Lung microvascular endothelial cell (primary cell): ENCODE measurements at places on chromosomes 7 and 10.
A peak's percentile ranks its signal among the peaks of the same experiment; 100 is the strongest.

DNA sequence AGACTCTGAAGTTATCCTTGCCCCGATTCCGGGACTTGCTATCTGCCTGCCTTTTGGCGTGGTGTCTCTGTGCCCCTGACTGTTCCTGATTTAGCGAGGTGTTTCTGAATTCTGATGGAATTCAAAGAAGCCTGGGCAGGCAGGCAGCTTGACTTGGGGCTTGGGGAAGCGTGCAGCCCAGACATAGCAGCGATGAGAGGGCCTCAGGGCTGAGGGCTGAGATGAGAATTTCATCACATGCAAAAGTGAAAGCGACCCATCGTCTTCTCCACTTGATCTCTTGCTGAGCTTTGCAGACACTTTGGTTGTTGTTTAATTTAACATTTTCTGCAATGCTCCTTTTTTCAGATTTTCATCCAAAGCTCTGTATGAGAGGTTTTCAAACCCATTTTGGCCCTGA is 57.8 kb downstream of the TCF7L2 start:
- DNase-seq, result no peak

DNA sequence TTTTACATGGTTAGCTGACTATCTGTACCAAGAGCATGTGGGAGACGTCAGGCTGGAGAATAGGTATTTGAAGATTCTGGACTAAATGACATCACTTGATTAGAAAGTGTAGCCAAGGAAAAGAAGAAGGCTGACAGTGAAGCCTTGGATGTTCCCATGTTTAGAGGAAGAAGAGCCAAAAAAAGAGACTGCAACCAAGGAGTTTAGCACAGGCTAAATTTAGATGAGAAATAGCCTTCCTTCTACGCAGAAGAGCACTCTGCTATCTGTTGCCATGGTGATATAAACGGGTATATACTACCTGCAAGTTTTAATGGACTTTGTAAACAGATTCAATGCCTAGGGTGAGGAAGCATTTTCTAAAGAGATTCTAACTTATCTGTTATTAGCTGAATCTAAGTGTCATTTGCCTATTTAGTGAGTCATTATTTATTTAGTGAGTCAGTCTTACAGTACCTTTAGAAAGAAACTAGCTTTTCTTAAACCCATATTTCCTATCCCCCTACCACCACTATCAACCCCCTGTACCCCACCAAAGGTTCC is 69.8 kb downstream of the CDK6 start:
- DNase-seq, result peak; percentile 48

DNA sequence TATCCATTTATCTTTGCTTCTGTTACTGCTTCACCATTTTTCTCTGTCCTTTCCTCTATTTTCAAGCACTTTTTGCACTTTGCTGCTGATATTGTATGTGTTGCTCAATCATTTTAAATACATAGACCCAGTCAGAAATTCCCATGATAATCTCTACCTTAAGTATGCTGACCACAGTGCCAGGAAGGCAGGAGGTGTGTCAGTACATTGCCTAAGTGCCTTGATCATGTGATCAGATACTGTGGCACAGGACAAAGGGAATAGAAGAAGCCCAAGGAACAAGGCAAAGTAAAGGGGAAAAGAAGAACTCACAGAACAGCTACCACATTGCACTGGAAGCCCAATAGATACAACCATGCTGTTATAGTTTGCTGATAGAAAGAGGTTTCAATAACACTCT is 53.7 kb upstream of the CD36 start:
- DNase-seq, result no peak

DNA sequence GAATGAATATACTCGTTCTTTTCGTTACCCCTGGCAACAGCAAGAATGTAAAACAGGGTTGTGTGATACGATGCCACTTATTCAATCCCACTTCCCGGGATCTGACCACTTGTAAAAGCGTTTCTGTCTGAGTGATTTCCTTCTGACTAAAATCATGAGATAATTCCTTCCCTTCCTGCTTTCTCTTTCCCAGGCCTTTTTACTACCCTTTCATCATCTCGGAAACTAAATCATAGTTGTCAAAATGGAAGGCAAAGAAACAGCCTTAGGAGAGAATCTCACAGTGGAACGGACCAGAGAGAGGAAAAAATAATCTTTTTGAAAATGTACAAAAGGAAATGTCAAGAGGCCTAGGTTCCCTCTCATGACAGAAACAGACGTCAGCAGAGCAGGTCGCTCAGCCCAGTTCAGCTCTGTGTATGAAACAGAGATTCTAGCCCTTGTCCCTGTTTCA is 29.8 kb downstream of the DIP2C start:
- DNase-seq, result peak; percentile 61

GRCh38 chr10:70773965-70774809 is 11.0 kb downstream of the TBATA start:
- no peak for DNase-seq
